ENCODE measurements at places on chromosomes 2 and 18.
A peak's percentile ranks its signal among the peaks of the same experiment; 100 is the strongest.

- peak; percentile 55 for DNase-seq
Observed at GRCh38 chr2:95031076-95031725, 5.7 kb downstream of the MAL start.

GRCh38 chr2:182836451-182836850, 30.0 kb downstream of the FRZB start:
- no peak for DNase-seq

- DNase-seq, result no peak
Observed at GRCh38 chr2:68032702-68033101, 30.1 kb downstream of the C1D start.

DNA sequence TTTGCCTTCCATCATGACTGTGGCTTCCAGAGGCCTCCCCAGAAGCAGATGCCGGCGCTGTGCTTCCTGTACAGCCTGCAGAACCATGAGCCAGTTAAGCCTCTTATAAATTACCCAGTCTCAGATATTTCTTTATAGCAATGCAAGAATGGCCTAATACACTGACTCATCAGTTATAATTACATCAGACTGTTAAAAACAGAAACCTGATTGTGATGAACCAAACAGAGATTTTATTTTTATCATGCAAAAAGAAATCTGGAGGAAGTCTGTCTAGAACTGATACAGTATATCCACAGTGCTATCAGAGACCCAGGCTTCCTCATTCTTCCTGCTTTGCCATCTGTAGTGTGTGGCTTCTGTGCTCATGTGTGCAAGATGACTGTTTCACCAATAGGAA, 93.4 kb upstream of the MEX3C start:
- peak; percentile 18 for DNase-seq

DNA sequence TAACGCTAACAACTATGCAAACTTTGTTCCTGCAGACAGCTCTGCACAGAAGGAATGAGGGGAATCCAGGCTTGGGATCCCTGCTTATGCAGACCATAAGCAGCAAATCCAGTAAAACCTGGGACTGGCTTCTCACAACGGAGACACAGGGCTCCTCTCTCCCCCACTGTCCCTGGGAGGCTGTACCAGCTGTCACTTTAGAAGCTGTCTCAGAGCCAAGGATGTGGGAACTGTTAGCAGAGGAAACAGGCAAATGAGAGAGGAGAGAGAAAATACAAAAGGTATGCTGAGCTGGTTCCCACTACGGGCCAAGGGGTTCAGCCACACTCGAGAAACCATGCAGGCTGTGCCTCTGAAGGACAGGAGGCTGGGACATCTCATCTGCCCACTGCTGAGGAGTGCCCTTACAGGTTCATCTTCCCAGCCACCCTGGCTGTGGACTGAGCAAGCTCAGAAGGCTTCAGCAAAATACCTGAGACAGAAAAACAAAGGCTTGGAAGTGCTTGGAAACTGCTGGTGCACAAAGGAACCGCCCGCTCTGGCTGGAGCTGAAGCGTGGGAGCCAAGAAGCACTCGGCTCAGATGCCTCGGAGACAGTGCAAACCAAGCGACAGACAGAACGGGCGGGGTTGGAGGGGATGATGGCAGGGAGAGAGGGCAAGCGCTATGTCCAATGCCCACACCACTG, 72.5 kb downstream of the FAM210A start:
- peak; percentile 11 for DNase-seq

- DNase-seq, result no peak
Observed at GRCh38 chr2:194587739-194588270, 1069.2 kb upstream of the SLC39A10 start.

GRCh38 chr2:230849633-230850357, 14.9 kb upstream of the ITM2C start:
- peak; percentile 13 for DNase-seq

- no peak for DNase-seq
Observed at GRCh38 chr2:234328444-234328990, 168.4 kb downstream of the ARL4C start.

- DNase-seq, result no peak
Observed at GRCh38 chr2:74887445-74887951, 53.6 kb downstream of the HK2 start.

- DNase-seq, result no peak
Observed at GRCh38 chr2:165899311-165899710, 54.3 kb downstream of the TTC21B start.

DNA sequence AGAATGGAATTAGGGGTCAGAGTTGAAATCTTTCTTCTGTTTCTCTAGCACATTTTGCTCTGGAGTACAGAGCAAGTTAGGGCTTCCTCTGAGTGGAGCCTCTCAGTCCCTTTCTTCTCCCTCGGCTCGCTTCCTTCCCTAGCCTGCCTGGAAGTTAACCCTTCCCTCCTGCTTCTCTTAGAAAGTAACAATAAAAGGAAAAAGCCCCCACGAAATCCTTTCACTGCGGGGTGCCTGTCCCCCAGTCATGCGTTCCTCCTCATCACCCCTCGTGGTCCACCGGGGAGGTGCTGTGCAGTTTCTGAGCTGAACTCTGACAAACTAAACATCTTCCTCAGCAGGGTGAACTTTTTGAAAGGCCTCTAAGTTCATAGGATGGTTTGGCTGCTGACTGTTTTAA, 2.0 kb downstream of the IGFBP2 start:
- DNase-seq, result no peak

- DNase-seq, result no peak
Observed at GRCh38 chr2:51918113-51918512, 886.2 kb upstream of the NRXN1 start.

DNA sequence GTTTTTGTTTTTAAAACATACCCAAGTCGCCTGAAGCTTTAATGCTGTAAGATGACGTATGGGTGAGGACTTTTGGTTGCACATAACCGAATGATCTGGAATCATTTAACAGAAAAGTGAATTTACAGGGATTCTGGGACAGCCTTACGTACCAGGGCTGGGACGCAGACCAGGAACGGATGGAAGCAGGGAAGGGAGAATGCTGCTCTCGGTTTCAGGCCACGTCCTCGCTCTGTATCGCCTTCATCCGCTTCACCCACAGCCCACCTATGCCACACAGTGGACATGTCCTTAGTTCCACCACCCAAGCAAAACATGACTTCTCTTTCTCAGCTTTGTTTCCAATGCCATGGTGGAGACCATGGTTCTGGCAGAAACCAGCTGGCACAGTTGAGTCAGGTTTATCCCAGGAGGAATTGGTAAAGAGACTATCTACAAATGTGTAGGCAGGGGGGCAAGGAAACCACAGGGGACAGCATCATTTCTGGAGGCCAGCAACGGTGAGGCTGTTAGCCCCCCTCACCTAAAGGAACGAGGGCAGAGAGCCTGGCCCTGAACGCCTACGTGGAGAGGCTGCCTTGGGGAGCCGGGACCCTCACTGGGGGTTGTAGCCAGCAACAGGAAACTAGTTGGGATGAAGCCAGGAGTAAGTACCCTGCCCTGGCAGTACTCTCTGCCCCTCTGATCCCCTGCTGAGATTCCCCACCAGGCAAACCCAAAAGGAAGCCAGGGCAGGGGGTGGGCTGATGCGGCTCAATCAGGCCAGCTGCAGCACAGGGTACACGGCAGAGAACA, 132.5 kb downstream of the NDUFA10 start:
- DNase-seq, result no peak

DNA sequence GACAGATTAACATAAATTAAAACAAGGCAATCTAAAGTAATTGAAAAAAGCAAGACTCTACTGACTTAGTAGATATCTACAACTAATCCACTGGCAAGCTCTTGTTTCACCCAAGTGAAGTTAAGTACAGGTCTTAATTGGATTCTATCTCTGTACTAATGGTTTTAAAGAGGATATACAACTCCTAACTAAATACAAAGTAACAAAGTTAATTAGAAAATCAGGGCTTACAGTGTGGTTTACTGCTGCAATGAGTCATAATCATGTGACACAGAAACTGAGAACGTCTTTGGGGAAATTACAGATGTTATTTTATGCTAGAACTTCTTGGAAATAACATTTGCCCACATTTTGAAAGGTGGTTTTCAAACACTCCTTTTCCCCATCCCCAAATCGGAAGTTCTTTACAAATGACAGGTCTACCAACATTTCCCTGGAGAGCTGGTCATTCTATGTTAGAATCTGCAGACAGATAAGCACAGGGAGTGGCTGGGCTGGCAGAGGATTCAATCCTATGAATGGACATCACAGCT, 245.3 kb downstream of the STK39 start:
- DNase-seq, result peak; percentile 37

- no peak for DNase-seq
Observed at GRCh38 chr2:165905854-165906253, 47.7 kb downstream of the TTC21B start.

GRCh38 chr2:201040867-201041628, 30.4 kb downstream of the HYCC2 start:
- no peak for DNase-seq

- DNase-seq, result no peak
Observed at GRCh38 chr2:157466764-157467163, 22.9 kb upstream of the CYTIP start.

DNA sequence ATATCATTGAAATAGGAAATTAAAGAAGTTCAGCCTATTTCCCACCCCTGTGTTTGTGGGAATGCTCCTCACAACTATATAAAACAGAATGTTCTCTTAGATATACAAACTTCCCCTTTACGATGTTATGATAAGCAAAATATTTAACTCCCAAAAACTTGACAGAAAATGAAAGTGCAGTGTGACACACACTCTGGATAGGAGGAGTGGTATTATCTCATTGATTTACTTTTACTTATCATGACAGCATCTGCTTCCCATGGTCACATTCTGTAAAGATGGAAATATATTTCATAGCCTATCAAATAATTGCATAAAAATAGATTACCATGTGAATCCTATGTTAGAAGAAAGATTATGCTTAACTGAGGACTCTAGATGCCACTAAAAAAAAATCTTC, 96.6 kb upstream of the STK17B start:
- DNase-seq, result no peak

- no peak for DNase-seq
Observed at GRCh38 chr18:3472681-3473544, 22.9 kb downstream of the TGIF1 start.

- DNase-seq, result no peak
Observed at GRCh38 chr2:233853883-233854240, 473 bp downstream of the HJURP start.

DNA sequence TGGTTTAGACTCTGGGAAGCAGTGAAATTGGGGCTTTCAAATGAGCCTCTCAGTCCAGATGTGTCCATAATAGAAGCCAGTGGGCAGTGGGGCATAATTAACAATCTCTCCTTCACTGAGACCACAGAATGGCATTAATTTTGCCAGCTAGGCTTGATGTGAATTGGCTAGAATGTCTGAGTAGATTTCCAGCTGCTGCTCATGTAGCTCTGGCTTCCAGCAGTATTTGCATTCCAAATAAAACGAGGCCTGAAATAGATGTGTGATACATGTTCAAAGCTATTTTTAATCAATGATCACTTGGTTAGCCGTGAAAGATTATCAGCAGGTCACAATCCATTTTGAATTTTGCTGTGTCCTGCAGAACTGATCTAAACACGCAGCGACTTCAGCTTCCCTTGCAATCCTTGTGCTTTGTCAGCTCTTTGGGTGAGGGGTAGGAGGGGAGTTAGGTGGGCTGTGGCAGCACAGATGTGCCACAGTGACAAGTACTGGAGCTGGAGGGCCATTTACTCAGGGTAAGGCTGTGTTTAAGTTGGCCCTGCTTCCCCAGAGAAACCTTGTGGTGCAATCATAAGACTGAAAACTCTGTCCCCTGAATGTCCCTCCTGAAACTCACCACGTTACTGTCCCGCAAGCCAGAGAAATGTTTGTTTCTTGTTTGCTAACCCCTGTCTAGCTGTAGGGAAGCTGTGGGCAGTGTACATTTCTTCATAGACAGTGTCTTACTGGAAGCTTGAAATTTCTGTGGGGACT, 56.9 kb upstream of the TMEM178A start:
- no peak for DNase-seq

- DNase-seq, result no peak
Observed at GRCh38 chr2:112639936-112640335, 5.8 kb upstream of the SLC20A1 start.

GRCh38 chr2:70854411-70854810, 18.8 kb upstream of the CD207 start:
- no peak for DNase-seq

DNA sequence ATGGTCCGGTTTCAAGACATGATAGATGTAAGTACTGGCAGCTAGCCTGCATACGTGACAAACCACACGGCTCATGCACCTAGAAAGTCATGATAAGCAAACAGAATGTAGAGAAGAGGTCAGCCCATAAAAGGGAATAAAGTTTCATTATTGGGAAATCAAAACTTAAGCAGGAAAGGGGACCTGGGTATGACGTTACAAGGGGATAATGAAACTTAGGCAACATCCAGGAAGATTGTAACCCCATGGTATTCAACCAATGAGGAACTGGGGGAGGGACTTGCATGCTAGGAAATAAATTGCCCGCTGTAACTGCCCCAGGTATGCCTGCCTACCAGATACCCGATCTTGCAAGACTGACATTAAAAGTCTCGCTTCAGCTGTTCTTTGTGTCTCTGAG, 1679.0 kb downstream of the SUCLG1 start:
- DNase-seq, result peak; percentile 38

DNA sequence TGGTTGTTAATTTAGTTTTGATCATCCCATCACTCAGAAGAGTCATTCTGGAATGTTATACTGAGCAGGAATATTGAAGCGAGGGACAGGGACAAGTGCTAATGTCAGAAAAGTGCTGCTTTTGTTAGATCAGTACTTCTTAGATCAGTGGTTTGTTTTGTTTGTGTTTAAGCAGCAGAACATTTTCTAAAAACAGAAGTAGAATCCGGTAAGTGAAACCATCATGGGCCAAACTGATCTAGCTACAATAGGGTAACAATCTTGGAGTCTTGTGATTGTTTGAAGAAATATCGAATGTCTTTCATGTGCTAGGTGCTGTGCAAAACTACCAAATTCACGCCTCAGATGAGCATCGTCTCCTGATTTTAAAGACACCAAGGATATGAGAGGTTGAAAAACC, 45.1 kb upstream of the SEC11C start:
- no peak for DNase-seq

DNA sequence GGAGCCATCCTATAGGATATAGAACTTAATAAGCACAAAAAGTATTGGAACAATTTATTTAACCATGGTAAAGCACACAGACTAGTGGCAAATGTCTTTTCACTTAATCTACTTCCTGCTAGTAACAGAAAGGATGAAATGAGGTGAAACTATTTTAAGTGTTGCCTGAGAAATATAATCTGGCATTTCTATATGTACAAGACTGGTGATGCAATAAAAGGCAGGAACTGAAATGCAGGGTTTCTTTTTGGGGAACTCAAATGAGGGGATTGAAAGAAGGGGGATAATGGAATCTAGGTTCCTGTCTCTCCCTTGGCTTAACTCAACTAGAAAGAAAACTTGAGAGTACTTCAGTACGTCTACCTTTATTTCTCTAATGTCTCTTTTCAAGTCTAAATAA, 122.3 kb downstream of the MEMO1 start:
- DNase-seq, result no peak

DNA sequence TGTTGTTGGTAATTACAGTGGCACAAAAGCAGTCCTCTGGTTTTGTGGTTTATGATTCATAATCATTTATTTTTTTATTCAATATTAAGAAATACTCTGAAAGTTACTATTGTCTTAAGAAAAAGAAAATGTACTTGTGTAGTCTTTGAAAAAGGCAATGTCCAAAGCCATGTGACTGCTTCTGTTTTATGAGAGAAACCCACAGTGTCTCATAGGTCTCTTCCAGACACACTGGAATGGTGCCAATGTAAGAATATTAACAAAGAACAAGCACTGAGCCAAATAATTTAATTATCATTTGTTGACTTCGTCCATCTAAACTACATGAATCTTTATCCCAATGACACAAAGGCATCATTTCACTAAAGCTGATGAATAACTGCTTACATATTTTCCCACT, 62.5 kb downstream of the RPRM start:
- DNase-seq, result no peak

GRCh38 chr2:19226386-19226785, 132.0 kb downstream of the OSR1 start:
- DNase-seq, result no peak

Measured in kidney tubule cell (primary cell).